ENCODE measurements at places on chromosomes 7 and 10.

DNA sequence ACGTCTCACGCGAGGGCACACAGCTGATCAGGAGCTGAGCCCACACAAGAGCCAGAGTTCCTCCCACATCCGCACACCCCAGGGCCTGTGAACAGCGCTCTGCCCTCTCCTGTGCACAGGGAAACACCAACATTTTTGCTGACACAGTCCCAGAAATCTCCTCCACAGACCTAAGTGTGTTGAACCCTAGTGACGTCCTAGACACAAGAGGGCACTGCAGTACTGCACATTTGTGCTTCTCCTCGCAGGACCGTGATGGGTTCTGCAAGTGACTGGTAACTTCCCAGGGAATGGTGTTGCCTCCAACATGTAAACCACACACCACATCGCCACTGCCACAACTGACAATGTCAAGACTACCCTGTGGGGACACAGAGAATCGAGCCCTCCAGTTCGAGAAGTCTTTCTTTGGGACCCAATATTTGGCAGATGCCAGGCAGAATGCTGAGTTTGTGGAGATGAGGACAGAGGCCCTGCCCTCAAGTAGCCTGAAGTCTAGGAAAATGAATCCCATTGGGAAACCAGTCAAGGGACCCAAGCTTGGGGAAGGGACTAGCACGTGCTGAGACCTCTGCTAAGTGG is 170.3 kb downstream of the PAXIP1 start:
- DNase-seq, result peak; percentile 82

- DNase-seq, result peak; percentile 92
Measured at GRCh38 chr10:100345570-100346330, 1.3 kb upstream of the SCD start.

GRCh38 chr7:127884066-127884559 is 147.1 kb downstream of the LRRC4 start:
- DNase-seq, result no peak

DNA sequence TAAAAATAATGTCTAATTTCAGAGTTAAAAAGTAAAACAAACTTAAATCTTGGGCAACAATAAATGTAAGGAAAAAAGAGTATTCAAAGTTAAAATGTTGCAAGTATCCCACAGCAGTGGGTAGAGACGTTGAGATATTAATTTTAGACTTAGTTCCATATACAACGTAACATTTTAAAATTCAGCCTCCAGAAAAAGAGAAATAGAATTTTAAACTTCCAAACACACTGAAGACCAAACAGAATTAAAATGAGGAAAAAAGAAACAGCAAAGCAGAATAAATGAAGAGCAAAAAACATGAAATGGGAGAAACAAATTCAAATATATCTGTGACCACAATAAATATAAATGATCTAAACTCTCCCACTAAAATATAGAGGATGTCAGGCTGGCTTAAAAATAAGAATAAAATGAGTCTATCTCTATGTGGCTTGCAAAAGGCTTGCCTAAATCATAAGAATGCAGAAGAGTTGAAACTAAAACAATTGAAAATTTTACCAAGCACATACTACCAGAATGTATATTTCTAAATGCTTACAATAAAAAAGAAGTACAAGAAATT is 46.0 kb upstream of the EGFR start:
- no peak for DNase-seq

GRCh38 chr7:22653951-22654350 is 73.0 kb upstream of the IL6 start:
- DNase-seq, result no peak

DNA sequence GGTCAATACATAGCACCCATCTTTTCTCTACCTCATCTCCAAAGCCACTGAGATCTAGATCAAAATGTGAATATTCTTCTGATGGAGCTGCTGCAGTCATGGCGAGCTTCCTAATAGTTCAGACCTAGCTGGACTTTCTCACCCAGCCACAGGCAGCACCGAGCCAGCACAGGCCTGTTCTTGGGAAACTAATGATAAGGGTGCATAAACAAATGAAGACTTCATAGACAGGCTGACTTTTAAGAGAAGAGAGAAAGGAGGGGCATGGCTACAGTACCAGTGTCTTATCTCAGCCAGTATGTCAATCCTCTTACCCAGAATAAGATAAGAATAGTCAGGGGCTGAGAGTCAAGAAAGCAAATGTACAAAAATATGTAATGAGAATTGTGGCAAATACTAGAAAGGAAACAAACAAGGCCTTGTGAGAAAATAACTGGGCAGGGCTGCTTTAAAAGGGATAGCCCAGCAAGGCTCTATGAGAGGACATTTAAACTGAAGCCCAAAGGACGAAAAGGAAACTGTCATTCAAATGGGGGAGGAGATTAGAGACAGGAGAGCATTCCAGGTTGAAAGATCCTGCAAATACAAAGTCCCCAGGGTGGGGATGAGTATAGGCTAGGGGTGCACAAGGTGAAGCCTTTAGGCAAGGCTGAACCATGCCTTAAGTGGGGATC is 21.8 kb upstream of the CDK14 start:
- DNase-seq, result peak; percentile 58

GRCh38 chr10:79239275-79239779 is 107.9 kb upstream of the PPIF start:
- peak; percentile 98 for DNase-seq

GRCh38 chr7:105734233-105734632 is 142.2 kb downstream of the ATXN7L1 start:
- peak; percentile 65 for DNase-seq

DNA sequence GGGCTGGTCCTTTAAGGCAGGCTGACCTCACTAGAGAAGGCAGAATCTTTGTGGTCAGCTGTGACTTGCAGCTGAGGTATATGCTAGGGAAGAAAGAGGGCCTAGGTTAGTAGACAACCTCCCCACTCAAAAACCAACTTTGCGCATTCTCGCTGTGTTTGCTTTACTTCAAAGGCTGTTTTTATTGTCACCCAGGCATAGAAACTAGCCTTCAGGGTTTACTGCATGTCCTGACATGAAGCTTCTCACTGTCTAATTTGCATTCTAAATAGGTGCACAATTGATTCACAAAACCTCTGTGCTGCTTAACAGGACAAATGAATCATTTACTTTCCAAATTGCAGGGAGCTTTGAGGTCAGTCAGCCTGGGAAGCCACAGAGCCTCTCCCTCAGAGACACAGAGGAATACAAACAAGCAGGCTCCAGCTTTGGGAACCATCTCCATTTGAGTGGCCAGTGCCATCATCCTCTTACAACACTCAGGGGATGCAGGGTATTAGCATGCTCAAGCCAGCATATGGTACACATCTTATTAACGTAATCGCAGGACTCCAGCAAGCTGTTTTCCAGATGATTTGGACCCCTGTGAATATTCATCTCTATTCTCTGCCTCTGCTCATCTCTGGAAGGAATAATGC is 596.4 kb upstream of the GHITM start:
- DNase-seq, result peak; percentile 71

DNA sequence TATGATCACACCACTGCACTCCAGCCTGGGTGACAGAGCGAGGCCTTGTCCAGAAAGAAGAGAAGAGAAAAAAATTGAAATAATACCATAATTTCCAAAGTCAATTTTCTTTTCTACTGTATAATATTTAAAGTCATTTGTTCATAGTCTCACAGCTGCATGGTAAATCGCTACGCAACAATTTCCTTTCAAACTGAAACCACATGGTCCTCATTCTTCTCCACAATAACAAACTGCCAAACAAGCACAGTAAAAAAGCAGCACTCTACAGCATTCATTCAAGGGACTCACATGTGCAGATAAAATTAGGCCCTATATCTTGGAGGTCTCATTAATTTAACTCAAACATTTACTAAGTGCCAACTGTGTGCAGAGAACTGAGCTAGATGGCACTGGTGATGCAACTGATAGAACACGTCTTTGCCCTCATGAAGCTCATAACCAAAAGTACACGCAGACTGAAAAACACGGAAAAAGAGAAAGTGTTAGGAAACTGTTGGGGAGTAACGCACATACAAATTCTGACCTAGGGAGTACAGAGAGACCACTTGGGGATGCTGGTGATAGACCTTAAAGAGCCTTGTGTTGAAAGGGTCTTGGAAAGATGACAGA is 68.4 kb upstream of the SRRM3 start:
- DNase-seq, result no peak

DNA sequence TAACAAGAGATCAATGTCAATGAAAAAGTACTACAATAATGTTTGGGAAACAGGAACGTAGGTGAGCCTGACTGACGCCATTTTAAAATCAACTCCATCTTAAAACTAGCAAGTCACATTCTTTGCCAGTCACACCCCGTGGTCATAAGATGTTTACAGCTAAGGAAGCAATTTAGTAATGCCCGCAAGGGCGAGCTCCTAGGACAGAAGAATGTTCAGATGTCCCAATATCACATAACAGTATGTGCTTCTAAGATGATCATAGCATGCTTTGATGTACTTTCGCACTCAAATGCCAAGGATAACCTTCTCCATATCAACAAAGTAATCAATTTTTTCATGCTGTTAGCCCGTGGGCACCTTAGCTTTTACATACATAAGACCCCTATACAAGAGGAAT is 113.8 kb upstream of the EGFR start:
- no peak for DNase-seq

DNA sequence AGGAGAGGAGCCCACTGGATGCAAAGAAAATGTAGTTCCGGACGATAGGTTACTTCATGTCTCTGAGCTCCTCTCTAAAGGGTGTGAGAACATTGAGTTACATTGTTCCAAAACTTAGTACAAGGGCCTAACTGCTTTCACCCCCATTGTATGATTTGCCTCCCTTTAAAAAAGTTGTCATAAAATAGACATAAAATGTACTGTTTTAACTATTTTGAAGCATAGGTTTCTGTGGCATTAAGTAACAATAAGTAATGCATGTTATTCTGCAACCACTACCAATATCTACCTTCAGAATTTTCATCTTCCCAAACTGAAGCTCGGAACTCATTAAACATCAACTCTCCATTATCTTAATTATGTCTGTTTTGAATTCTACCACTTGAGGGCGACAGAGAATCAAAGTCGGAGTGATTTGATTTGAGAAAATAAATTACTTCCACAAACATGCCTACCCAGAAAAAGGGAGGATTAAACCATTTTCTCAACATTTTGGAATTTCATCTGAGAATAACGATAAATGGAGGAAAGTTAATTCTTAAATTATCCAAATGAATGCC is 2.7 kb downstream of the IGFBP1 start:
- no peak for DNase-seq

DNA sequence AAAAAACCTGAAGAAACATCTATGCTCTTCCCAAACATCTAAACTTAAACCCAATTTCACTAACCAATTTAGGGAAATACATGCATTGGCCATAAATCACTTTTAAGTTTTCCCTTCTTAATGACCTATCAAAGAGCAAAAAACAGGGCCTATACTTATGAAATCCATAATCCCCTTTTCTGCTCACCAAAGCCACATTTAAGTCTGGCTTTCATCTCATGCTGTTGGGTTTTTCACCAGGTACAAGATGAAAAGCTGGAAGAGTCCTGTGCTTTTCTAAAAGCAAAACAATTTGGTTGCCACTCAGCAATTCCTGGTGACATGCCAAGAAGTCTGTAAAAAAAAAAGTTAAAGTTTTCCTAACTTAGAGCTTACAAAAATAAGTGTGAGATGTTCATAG is 92.6 kb downstream of the HPSE2 start:
- no peak for DNase-seq

DNA sequence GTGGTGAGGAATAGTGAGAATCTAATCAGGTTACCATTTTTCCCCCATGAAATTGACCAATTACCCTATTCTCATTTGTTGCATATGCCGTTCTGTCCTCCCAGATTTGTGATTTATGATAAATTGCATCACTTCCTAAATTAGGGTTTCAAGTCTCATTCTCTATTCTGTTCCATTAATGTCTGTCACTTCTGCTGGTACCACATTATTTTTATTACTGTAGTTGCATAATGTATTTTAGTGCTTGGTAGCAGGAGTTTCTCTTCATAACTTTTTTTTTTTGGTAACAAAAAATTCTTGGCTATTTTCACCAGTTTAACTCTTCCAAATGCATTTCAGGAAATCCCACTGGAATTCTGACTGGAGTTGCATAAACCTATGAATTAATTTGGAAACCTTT is 44.0 kb upstream of the FAM133B start:
- DNase-seq, result no peak

DNA sequence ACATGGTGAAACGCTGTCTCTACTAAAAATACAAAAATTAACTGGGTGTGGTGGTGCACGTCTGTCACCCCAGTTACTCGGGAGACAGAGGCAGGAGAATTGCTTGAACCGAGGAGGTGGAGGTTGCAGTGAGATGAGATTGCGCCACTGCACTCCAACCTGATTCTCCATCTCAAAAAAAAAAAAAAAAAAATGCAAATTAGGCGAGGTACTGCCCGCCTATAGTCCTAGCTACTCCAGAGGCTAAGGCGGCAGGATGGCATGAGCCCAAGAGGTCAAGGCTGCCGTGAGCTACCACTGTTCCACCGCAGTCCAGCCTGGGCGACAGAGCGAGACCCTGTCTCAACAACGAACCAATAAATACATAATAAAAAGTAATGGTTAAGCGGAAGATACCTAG is 1.1 kb upstream of the EIF4H start:
- DNase-seq, result peak; percentile 71

GRCh38 chr10:3147117-3147820 is 25.3 kb downstream of the PITRM1 start:
- DNase-seq, result no peak

- peak; percentile 73 for DNase-seq
Measured at GRCh38 chr10:70528741-70529362, 50.3 kb downstream of the PALD1 start.

GRCh38 chr10:13659887-13660550 is 73.3 kb downstream of the PRPF18 start:
- peak; percentile 68 for DNase-seq

DNA sequence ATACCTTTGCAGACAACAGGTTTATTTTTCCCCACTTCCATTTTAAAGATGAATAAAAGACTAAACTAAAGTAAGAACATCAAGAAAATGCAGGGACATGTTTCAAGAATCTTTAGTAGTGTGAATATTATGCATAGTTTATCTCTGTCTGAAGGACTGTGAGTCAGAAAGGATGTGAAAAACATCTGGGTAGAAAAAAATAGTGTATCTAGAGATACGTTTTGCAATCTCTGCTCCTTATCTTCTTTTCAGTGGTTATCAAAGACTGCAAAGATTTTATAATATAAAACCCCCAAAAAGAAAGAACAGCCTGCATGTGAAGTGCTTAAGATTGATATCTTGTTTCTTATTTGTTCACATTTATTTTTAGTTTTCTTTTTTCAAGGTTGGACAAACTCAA is 101.9 kb upstream of the ARHGAP21 start:
- no peak for DNase-seq

- DNase-seq, result peak; percentile 31
Measured at GRCh38 chr10:86111902-86112545, 254.6 kb downstream of the GRID1 start.

DNA sequence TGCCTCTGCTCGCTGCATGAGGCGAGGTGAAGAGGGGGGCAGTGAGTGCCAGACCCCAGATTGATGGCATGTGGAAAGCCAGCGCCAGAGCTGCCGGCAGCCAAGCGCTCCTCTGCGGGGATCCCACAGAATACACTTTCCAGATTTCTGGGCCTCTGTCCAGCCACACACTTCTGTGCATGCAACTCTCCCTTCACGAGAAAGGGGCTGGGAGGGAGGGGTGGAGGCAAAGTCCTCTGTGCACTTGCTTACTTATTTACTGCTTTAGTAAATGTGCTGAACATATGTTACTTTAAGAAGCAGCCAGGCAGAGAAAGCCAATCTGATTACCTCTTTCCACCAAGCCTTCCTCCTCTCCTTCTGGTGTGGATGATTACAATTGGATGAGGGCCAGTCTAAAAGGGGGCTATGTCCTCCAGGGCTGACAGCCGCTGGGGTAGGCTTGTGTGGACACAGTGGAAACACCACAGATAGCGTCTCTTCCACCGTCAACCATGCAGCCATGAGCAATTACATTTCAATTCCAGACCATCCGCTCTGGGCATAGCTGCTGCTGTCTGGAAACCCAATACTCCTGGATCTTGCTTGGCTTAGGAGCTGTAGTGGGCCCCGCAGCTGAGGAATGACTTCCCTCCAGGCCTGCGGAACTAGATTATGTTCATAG is 322.8 kb upstream of the ANKRD30A start:
- peak; percentile 51 for DNase-seq

Measured in islet precursor cell (in vitro differentiated cells).